ENCODE measurements at places on chromosomes 2 and 18.
A peak's percentile ranks its signal among the peaks of the same experiment; 100 is the strongest.

DNA sequence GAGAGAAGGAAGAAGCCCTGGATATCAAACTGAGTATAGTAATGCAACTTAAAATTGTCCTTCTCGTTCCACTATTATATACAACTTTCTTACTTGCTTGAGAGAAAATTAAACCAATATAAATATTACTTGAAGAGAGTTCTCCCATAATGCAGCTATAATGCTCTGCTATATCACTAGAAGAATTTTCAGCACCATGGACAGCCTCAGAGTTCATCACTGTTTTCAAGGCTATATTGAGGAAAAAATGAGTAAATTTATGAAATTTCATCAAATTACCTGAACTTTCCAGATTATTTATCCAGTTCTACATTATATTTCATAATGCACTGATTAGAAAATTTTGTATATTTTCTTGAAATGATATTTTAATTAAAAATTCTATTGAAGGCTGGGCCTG, 1053.5 kb upstream of the FAM98A start:
- DNase-seq = peak; percentile 2

GRCh38 chr18:22469926-22470247, 52.2 kb upstream of the CTAGE1 start:
- no peak for DNase-seq

DNA sequence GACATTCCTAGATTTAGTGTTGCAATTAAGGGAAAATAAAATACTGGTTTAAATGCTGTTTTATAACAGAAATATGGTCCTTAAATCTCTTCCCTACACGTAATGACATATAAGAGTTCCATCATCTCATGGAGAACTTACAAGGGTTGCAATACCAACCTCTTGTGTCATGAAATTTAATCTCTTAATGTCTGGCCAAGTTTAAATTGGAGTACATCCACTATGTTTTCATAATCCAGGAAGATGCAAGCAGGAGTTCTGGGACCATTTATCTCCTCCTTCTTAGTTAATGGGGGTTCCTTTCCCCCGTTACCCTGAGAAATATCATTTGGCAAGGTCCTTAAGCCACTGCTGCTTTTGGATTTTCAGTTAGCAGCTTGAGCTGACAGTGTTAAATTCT, 126.0 kb upstream of the ACVR2A start:
- DNase-seq = no peak

GRCh38 chr18:50401888-50402287, 27.0 kb downstream of the SKA1 start:
- peak; percentile 9 for DNase-seq

DNA sequence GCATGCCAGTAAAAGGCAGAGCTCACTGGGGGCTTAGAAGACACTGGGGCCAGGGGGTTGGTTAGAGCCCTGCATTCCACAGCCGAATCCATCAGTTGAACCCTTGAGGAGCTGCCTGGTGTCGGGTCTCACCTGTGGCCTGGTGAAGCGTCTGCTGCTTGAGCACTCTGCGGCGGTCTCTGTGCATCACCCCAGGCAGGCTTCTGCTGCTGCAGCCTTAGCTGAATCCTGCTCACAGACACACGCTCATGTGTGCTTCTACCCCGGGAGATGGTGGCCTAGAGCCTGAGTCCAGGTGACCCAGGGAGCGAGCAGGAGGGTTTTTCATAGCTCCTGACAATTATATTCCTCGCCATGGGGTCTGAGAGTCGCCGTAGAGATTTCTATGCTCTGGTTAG, 192.1 kb downstream of the MGAT5 start:
- DNase-seq = no peak

- DNase-seq = peak; percentile 29
These were observed 21.2 kb upstream of the EPAS1 start for GRCh38 chr2:46275995-46276394.

Measured in fibroblast of lung (primary cell).